CD14-positive monocyte (primary cell): ENCODE measurements at places on chromosomes 12 and 14.

DNA sequence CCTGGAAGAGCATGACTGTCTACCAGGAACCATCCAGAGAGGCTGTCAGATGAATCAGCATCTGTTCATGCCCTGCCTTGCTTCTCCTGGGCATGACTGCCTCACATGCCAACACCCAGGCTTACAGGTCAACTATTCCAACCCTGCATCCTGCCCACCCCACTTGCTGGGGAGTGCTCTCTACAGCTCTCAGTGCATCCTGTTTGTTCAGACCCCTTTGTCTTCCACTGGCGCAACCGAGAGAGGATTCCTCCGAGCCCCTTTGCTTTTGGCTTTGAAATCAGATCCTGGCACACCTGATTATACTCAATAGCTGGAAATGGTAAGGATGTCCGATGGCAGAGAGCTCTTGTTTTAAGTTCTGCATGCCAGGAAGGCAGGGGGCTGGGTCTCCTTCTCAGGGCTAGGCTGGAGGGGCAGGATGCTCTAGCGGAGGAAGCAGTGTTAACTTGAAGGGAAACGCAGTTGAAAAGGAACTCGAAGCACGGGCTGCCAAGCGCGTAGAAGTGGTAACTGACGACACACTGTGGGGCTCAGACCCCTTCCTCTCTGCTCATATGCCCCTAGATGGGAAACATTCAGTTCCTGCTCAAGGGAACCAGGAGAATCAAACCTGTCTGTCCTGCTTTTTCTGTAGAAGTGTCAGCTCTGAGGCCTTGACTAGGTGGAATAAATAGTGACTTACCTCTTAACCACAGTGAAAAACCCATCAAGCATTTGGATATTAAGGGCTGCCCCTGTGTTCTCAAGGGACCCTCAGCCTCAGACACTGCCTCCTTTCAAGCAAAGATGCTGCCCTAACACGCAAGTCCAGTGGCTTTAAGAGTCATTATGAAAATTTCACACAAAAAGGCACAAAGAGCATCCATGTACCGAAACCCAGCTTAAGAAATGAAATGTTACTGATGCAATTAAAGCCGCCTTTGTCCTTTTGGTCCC is 297.5 kb downstream of the ZFP36L1 start:
- no peak for DNase-seq

DNA sequence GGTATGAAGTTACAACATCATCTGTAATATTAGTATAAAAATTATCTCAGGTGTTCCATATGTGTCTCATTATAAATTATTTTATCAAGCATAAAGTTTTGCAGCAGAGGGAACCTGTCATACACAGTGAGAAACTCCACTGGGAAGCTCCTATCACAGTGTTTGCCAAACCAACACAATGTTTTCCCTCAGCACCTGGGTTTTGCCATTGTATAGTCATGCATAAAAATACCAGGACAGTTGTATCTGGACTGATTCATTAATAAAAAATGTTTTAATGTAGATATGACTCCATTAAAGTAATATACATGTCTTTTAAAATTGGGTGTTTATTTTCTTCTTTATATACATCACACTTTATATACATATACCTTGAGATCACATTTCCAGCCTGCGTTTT is 56.6 kb downstream of the METTL25 start:
- no peak for DNase-seq

GRCh38 chr12:93972411-93973208 is 175.8 kb upstream of the PLXNC1 start:
- no peak for DNase-seq

- DNase-seq = no peak
Observed at GRCh38 chr12:104473374-104473983, 16.7 kb downstream of the CHST11 start.

DNA sequence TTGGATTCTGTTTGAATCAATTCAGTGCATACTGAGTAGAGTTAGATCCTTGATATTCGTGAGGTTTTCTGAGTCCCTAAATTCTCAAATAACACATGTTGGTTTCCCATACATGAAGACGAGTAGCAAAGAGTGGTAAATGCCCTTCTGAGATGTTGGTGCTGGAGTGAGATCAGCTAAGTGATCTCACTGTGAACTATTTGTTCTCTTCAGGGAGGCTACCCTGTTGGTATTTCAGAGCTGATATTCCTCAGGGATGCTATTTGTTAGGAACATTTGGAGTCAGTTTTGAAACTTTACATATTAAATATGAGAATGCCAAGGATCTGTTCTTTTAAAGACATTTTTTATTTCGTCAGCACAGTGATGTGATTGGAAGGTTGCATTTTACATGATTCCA is 54.7 kb downstream of the SUSD6 start:
- no peak for DNase-seq

- DNase-seq = no peak
Observed at GRCh38 chr12:99948370-99948769, 36.4 kb downstream of the ANKS1B start.

DNA sequence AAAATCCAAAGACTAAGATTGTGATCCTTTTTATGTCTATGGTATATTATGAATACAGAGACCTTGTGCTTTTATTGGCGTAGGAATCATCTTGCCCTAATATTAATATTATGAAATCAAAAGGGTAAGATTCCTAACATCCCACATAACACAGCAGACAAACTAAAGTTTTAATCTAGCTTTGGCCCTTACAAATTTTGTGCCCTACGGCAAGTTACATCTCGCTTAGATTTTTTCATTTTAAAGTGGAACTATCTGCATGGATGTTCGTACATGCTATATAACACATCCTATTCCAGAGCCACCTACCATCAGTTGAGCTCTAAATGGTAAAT is 217 bp upstream of the SMIM10L1 start:
- no peak for DNase-seq

- no peak for DNase-seq
Observed at GRCh38 chr12:49962861-49963765, 1.4 kb downstream of the AQP5 start.

DNA sequence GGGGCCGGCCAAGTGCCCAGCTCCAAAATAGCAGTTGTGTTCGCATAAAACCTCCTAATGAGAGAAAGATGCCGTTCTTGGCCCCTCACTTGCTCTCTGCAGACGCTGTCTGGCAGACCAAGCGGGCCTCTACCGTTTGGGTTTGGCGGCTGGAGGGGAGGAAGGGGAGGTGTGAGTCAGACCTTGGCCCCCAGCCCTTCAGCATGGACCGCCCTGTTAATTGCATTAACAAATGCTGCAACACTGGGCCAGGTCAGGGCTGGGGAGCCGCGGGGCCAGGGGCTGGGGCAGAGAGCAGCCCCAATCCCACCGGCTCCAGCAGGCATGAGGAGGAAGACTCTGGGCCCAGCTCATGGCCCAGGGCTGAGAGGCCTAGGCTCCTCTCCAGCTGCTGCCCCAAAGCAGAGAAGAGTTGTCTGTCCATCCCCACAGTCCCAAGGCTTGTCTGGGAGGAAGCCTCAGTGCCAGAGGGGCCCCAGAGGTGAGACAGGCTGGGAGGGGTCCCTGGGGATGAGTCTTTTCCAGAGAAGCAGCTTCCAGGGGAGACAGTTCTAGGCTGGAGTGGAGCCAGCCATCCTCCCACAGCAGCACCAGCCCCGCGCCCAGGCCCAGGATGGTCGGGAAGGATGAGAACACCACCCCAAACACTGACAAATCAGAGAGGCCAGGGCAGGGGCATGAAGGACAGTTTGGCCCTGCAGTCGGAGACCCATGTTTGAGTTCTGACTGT is 16.9 kb downstream of the LTBP2 start:
- no peak for DNase-seq

DNA sequence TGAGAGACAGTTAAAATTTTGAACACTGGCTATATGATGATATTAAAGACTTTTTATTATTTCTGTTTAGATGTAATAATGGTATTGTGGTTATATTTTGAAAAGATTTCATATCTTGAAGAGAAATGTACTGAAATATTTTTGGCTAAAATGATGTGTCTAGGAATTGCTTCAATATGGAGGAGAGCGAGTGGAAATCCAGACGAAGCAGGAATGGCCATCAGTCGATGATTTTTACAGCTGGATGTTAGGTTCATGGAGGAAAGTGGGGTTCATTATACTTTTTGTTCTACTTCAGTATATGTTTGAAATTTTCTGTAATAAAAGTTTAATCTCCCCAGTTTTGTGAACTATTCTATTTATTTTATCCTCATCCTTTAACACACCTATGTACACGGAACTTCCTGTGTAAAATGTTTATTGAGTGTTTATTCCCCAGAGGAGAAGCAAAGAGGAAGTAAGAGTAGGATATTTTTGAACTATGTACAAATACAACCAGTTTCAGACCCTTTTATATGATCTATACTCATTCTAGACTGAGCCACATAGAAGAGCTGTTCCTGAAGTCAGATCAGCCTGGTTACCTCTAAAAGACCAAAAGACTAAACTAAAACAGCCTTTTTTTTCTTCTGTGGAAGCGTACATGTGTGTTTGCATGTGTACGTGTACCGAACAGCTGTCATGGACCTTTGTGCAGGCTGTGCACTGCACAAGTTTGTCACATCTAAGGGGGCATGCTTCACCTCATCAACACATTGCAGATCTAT is 211.0 kb upstream of the NUDT4 start:
- no peak for DNase-seq

GRCh38 chr12:29376118-29376517 is 4.9 kb downstream of the ERGIC2 start:
- no peak for DNase-seq

GRCh38 chr12:31326736-31327659 is 1.0 kb upstream of the SINHCAF start:
- DNase-seq = no peak

- no peak for DNase-seq
Observed at GRCh38 chr12:3614806-3615466, 123.9 kb downstream of the PRMT8 start.

DNA sequence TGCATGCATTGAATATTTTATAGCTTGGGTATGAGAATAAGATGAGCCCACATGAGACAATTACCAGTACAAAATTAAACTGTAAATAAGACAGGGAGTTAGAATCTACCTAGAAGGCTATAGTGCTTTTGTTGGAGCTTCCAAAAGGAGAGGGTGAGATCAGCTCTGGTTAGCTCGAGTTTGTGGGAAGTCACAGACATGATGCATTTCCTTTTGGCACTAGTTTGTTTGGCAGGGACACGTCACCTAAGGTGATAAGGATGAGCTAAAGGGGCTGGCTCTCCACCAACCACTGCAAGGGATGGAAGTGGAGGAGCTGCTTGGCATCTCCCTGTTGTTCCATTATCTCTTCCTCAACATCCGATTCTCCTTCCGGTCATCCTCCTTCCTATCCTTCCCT is 48.5 kb upstream of the CPM start:
- no peak for DNase-seq

DNA sequence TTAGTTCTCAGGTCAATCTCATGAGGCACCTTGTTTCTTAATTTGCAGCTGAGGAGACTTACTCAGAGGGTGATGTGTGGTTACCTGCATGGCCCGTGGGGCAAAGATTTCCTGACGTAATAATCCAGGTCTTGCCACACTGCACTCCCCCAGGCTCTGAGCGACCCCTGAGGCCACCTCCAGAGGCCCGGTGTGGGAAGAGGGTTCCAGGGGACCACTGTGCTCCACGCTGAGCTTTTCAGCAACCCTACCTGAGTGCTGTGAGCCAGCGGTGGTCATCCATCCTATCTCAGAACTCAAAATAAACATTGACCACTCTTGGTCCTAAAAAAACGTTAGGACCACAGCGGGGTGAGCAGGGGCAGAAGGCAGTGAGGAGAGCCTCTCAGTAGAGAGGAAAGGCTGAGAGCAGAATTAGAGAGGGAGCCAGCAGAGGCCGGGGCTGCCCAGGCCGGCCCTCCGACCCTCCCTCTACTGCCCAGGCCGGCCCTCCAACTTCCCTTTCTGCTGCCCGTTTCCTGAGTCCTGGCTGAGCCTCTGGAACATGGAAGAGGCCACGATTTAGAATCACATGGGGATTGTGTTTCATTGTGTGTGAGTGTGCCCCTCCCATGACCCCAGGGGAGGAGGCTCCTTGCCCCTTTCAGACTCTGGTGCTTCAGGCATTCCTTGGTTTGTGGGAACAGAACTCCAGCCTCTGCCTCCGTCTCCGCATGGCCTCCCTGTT is 188.2 kb upstream of the DIO3 start:
- DNase-seq = no peak

GRCh38 chr12:26034371-26035142 is 76.1 kb downstream of the RASSF8 start:
- no peak for DNase-seq

- DNase-seq = no peak
Observed at GRCh38 chr14:51744372-51745130, 92.8 kb downstream of the FRMD6 start.

DNA sequence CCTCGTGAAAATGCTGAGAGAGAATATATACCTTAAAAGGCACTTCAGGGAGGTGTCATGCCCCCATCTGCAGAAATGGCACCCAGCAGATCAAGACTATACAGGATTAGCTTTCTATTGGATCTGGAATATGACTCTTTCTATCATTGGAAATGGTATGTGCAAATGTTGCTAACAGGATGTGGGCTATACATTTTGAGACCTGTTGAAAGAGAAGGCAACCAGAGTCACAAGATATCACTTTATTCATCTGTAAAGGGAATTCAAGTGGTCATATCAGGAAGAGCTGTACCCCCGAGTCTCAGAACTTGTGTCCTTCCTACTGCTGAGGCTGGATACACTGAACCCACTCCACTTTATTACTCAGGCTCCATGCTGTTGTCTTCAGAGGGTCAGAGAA is 46.1 kb upstream of the FRMD6 start:
- no peak for DNase-seq

DNA sequence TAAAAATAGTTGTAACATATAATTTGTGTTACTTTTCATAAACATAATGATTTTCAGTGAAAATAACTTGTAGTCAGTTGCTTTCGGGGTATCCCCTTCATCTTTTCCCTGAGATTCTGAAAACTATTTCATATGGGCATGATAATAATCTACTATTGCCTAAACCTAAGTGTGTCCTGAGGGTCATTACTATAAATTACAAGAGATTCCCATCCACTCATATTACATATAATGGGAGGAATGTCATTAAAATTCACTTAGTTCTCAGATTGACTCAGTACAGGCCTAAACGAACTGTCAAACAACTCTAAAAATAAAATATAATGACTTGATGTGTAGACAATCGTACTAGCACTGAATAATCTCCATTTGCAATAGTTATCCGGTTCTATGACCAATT is 72.7 kb downstream of the PTPRR start:
- DNase-seq = no peak

GRCh38 chr12:91023326-91024004 is 18.7 kb upstream of the EPYC start:
- no peak for DNase-seq

GRCh38 chr12:100573292-100574186 is at the start of gene GAS2L3:
Gene GAS2L3, plus strand, starts transcription at chr12:100573684. Its CDS starts 21,221 bp downstream, at chr12:100594905.
- DNase-seq = peak; percentile 92

- DNase-seq = no peak
Observed at GRCh38 chr12:111045941-111046340, 125.6 kb upstream of the MYL2 start.

DNA sequence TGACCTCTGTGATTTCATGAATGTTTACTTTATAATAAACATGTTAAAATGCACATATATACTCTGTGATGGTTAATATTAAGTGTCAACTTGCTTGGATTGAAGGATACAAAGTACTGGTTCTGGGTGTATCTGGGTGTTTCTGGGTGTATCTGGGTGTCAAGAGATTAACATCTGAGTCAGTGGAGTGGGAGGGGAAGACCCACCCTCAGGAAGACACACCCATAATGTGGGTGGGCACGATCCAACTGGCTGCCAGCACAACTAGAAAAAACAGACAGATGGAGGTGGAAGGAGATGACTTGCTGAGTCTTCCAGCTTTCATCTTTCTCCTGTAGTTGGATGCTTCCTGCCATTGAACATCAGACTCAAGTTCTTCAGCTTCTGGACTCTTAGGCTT is 11.9 kb downstream of the NUP37 start:
- DNase-seq = no peak

GRCh38 chr14:93305725-93306418 is 27.0 kb downstream of the BTBD7 start:
- DNase-seq = peak; percentile 36

- DNase-seq = no peak
Observed at GRCh38 chr12:64181430-64182291, 40.4 kb downstream of the KICS2 start.
